ENCODE measurements at places on chromosomes 11 and 22.

DNA sequence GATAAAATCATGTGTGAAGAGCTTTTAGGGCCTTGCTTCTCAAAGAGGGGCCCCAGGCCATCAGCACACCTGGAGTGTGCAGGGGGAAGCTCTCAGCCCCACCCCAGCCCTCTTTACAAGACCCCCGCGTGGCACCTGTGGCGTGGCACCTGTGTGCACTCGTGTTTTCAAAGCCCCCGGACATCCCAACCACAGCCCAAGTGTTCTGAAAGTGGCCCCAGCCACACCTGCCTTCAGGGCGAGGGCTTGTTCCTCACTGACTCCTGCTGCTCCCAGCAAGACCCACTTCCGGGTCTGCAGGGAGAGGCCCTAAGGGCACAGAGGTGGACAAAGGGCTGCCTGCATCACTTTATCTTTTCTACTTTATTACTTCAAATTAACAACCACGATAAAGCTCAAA is 17.5 kb upstream of the TMEM184B start:
- no peak for DNase-seq

DNA sequence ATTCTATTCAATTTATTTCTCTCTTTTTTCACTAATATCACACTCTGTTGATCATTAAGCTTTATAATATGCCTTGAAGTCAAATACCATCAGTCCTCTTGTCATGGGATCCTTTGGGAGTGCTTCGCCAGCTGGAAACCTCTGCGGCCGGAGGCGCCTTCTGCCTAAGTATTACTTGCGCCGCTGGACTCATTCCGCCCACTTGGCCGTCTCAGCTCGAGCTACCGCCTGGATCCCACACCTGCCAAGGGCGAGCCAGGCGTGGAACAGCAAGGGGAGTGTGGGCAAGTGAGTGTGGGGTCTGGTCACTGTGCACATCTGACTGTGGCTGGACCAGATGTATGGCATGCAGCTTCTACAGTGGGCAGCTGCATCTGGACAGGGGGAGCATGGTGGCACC is 9.1 kb upstream of the MAP6 start:
- no peak for DNase-seq

GRCh38 chr11:77580712-77581337 is 8.9 kb upstream of the AQP11 start:
- DNase-seq = peak; percentile 54

DNA sequence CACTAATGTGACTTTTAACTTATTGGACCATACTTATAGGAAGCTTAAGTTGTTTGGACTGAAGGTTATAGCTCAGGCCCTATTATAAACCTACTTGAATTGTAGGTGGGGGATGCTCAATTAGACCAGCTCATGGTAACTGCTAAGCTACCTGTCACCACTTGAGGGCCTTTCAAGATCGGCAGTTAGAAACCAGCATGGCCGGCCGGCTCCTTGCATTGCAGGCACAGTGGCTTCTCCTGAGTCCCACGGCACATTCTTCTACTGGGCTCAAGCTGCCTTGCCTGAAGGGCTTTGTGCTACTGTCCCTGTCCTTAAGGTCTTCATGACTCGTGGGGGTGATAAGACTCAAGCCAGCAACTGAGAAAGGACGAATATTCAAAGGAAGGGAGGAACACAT is 70.8 kb downstream of the TBC1D22A start:
- peak; percentile 15 for DNase-seq

DNA sequence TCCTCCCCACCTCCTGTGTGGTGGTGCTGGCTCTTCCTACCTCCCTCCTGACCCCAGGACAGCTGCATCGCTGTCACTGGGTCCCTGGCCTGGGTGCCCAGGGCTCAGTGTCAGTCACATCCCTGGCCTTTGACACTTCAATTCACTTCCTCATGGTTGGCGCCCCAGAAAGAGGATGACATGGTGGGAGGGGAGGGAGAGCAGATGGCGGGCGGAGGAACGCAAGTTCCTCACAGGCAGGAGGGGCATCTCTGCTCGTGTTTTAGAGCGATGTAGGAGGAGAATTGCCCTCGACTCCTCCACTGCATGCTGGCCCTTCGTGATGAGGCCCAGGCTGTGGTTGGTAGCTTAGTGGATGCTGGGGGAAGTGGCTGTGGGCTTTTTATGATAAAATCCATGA is 35.1 kb upstream of the KRTAP5-7 start:
- no peak for DNase-seq

DNA sequence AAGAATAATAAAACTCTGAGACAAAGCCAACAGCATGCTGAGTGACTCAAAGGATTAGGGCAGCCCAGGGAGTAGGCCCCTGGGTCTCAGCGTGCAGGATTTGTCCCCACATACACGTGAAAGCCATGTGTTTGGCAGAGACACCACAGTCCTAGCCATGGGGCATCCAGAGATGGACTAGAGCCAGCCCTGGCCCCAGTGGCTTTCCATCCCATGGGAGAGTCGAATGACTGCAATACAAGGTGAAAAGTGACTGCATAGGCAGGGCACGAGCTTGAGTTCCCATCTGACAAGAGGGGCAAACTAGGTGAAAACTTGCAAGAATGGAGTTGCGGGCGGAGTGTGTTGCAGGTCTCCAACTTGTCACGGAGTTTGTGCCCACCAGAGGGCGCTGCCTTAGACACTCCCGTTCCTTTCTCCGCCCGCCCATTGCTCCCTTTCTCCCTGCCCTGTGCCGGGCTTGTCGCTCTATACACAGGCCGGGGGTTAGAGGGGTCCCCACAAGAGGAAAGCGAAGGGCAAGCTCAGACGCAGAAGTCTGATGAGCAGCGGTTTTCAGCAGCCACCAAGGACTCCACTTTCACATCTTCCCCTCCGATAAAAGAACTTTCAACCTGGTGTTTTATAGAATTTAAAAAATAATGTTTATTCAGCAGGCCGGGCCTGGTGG is 24.2 kb downstream of the TSKU start:
- DNase-seq = peak; percentile 92

GRCh38 chr11:30917859-30918478 is 331.8 kb upstream of the MPPED2 start:
- DNase-seq = peak; percentile 57

DNA sequence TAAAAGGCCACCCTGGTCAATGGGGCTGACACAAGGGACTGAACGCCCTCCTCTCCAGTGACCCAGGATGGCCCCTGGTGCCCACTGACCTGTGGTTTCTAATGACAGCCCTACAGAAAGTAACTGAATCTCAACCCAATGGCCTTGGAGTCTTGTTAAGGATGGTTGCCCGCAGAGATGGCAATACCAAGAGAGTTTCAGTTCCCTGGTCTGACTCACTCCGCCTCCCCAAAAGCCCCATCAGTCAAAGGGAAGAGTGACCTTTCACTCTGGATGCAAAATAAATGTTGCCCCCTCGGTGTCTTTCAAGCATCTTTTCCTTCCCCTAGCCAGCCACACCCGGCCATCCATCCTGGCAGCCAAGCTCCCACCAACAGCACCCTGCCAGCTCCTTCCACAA is 57.7 kb upstream of the ISX start:
- no peak for DNase-seq

GRCh38 chr11:78277314-78277994 is 88.7 kb downstream of the USP35 start:
- no peak for DNase-seq

DNA sequence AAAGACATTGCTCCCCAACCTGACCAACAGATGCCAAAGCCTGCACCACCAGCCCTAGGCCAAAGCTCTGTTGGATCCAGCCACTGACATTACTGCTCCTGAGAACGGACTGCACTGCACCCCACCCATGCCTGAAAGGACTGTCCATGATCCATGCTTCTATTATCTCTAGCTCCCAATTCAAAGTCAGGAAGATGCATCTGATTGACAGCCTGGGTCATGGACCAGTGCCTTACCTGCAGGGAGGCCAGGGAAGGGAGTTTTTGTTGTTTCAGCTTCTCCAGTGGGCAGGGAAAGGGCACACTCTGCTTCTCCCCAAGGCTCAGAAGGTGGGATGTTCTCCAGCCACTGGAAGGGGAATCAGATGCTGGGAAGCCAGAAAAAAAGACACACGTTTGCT is 4.8 kb upstream of the PRDM11 start:
- DNase-seq = no peak

DNA sequence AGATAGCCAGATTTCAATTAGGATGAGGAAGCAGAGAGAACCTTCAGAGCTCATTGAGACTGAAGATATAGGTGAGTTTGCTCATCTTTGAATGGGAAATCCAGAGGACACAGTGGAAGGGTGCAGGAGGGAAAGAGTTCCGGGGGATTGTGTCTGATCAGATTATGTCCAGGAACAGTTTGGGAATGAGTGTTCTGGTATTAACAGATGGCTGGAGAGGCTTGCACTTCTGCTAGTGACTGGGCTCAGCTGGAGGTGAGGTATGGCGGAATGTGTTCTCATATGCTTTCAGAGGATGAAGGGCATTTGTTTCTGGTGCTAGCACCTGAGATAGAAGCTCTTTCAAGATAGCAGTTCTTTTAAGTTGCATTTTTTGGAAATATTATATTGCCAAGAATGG is 27.6 kb downstream of the ALKBH3 start:
- no peak for DNase-seq

DNA sequence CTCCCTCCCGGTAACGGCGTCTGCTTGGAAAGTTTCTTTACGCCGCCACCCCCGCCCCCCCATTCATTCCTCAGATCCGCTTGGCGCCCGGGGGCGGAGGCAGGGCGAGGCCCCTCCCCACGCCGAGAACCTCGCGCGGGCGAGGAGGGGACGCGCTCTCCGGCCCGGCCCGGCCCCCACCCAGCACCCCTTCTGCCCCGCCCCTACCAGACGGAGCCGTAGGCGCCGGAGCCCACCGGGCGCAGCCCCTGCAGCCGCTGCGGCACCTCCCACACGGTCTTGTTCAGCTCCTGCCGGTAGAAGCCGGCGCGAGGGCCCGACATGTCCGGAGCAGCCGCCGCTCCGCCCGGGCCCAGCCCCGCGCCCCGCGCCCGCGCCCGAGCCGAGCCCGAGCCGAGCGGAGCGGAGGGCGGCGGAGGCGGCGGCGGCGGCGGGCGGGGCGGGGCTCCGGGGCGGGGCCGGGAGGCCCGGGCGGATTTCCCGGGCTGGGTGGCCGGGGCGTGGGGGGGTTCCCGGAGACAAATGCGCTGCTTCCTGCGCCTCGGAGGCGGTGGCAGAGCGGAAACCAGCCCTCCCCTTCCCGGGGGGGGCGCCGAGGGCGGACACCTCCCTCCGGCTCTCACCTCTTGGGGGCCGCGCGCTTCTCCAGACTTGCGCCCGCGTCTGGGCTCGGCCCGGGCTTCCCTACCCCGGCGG is at the start of gene MAPK11:
MAPK11 (minus strand) TSS at position 411 of the 696 bp plus-strand sequence; CDS start at position 323, 88 bp downstream.
- no peak for DNase-seq

GRCh38 chr22:36425977-36426523 is 38.3 kb upstream of the MYH9 start:
- no peak for DNase-seq

DNA sequence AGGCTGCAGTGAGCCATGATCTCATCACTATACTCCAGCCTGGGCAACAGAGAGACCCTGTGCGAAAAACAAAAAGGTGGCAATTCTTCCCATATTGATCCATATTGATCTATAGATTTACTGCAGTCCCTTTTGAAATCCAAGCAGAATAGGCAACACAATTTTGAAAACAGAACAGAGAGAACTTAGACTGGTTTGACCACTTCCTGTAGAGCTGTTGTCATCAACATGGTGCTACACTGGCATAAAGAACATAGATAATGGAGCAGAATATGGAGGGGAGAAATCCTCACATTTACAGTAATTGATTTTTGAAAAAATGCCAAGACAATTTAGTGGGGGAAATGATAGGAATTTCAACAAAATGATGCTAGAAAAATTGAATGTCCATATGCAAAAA is 34.1 kb downstream of the GRK3 start:
- DNase-seq = no peak

GRCh38 chr11:68655406-68655805 is 28.9 kb upstream of the GAL start:
- DNase-seq = no peak

DNA sequence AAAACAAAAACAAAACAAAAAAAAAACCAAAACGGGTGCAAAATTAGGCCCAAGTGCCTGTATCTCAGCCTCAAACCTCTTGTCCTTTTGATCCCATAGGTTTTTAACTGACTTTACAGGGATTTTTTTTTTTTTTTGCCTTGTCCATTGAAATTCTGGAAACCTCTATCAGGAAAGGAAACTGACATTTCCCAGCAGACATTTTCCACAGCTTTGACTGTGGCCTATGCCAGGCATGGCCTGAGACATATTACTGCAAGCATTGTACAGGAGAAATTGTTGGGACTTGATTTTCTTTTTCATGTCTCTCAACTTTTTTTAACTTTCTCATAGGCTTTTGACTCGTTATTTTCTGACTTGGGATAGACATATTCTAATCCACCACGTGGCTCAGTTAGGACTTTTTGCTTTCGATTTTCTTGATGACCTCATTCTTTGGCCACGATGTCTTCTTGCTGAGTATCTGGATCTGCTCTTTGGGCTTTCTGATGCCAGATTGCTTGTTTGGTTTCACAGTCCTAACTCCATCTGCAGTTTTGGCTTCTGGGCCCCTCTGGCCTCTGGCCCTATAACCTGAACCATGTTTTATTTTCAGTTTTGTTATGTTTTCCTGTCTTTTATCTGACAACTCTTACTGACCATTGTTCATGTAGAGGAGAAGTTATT is 336.1 kb upstream of the C11orf87 start:
- no peak for DNase-seq
